ENCODE measurements at places on chromosomes 1 and 21. TPM values are rescaled to one million over a fixed set of nuclear protein-coding genes. Genes with fewer than 3 reads are reported as not detected.
A peak's percentile ranks its signal among the peaks of the same experiment; 100 is the strongest.

Gene SLC30A2
- total RNA-seq, result not detected

Gene CD53
- 392 TPM for total RNA-seq

Gene SPOCD1
- total RNA-seq, result not detected

Gene OR2L8
- total RNA-seq, result 0.29 TPM

Gene NT5C1A
- not detected for total RNA-seq

Gene S100A4
- total RNA-seq, result 665 TPM

Gene TMEM269
- total RNA-seq, result not detected

GRCh38 chr1:151790940-151791651 is 796 bp upstream of the TDRKH start:
- no peaks in the 10 kb centered on the region for H3K27me3 ChIP-seq
- H3K36me3 ChIP-seq, result peaks cover 3% of the 10 kb centered on the region
- peak overlapping the region; percentile 89 for H3K27ac ChIP-seq
- H3K4me3 ChIP-seq, result peak overlapping the region; percentile 94
- no peak for DNase-seq
- peaks cover 27% of the 10 kb centered on the region for H3K4me1 ChIP-seq

DNA sequence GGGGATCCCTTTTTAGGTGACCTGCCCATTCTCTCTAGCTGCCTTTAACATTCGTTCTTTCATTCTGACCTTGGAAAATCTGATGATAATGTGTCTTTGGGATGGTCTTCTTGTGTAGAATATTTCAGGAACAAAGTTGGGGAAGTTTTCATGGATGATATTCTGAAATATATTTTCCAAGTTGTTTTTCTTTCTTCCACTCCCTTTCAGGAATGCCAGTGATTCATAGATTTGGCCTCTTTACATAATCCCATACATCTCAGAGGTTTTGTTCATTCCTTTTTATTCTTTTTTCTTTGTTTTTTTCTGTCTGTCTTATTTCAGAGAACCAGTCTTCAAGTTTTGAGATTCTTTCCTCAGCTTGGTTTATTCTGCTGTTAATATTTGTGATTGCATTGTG is 13.9 kb upstream of the SCMH1 start:
- H3K4me3 ChIP-seq, result no peak overlapping the region
- H3K27ac ChIP-seq, result no peak overlapping the region
- no peak for DNase-seq
- H3K36me3 ChIP-seq, result peaks cover 3% of the 10 kb centered on the region
- no peaks in the 10 kb centered on the region for H3K4me1 ChIP-seq

DNA sequence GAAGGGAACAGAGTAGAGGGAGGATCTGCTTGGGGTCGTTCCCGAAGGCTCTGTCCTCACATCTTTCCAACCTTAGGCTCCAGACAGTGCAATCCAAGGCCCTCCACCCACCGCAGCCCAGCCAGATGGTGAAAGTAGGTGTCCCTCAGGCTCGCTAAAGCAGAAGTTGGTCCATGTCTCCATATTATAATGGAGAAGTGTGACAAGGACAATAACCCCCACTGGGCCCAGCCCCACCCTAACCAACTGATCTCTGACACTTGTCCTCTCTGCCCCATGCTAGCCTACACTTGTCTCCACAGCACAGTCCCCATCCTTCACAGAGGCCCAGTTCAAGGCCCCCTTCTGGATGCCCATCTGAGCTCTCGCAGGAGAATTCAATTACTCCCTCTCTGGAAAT is 48.7 kb downstream of the DMAP1 start:
- H3K36me3 ChIP-seq, result no peaks in the 10 kb centered on the region
- no peaks in the 10 kb centered on the region for H3K27me3 ChIP-seq
- no peak overlapping the region for H3K27ac ChIP-seq
- no peak overlapping the region for H3K4me3 ChIP-seq

DNA sequence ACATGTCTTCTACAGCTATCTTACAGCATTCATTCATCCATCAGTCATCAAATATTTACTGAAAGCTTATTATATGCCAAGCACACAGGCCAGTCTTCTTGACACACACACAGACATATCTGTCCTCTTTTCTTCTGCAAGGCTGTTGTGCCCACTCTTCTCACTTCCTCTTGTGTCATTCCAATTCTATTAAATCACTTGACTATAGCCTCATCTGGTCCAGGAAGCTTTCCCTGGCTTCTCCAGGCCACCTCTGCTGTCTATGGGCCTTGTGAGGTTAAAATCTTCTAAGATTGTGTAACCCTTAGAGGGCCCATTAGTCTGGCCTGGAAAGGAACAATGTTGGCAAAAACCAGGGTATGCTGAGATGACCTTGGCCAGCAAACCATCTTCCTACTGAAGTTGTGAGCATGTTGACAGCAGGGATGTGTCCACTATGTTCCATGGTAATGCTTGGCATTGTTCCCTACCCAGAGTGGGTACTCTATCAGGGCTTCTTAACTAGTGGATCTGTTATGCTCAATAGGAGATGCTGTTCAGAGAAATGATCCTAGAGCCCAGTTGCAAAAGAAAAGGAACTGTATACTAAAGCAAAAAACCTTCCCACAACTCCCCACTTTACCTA is 5.3 kb downstream of the TRAF3IP3 start:
- H3K27me3 ChIP-seq, result no peaks in the 10 kb centered on the region
- H3K36me3 ChIP-seq, result peaks cover 97% of the 10 kb centered on the region
- peaks cover 73% of the 10 kb centered on the region for H3K4me1 ChIP-seq

DNA sequence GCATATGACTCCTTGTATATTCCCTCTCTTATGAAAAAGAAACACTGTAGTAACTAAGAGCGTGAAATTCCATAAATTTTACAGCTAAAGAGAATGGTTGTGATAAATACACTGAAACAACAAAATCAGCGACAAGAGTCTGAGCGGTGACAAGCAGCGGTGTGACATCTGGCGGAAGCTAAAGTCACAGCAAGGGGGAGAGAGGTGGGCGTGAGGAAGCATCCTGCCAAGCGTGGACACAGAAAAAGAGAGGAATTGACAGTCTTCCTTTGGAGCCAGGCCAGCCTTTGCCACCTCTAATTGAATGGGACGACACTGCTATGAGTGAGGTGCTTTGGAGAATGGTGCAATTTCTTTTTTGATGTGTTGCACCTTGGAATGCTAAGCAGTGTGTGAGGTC is 25.9 kb downstream of the PSMB2 start:
- H3K27me3 ChIP-seq, result no peaks in the 10 kb centered on the region
- H3K27ac ChIP-seq, result no peak overlapping the region
- no peak overlapping the region for H3K4me3 ChIP-seq
- no peak for DNase-seq
- peaks cover 34% of the 10 kb centered on the region for H3K36me3 ChIP-seq

DNA sequence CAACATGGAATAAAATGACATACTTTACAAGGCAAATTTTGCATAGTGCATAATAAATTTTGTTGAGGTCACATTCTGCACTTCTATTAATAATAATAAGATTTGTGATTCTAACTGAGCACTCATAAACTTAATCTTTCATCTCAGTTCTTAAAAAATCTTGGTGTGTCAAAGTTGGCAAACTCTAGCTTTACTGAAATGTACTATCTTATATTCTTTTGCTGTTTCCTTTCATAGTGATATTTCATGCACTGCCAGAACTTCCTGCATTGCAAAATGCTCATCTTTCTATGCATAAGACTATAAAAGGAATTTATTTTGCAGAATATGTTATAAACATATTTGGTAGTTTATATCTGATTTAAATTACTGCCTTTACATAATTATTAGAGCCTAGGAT is 797.6 kb downstream of the ADGRL2 start:
- H3K27ac ChIP-seq, result no peak overlapping the region
- peaks cover 6% of the 10 kb centered on the region for H3K4me1 ChIP-seq
- H3K36me3 ChIP-seq, result no peaks in the 10 kb centered on the region
- no peak overlapping the region for H3K4me3 ChIP-seq

DNA sequence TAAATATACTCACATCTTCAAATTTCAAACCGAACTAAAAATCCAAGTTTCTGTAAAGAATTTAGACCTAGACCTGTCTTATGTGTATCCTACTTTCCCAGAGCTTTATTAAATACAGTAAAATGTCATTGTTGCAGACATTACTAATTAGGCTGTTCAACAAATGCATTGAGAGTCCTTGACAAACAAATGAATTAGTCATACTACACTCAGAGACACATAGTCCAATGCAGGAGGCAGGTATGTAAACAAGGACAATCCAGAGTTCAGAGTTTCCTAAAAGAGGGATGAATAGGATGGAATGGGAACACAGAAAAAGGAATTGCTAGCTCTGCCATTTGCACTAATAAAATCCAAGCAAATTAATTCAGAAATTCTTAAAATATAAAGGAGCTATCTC is 1.6 kb upstream of the EGLN1 start:
- DNase-seq, result no peak
- H3K36me3 ChIP-seq, result peaks cover 16% of the 10 kb centered on the region
- peaks cover 14% of the 10 kb centered on the region for H3K27me3 ChIP-seq
- H3K4me3 ChIP-seq, result peak overlapping the region; percentile 79
- H3K4me1 ChIP-seq, result peaks cover 22% of the 10 kb centered on the region

DNA sequence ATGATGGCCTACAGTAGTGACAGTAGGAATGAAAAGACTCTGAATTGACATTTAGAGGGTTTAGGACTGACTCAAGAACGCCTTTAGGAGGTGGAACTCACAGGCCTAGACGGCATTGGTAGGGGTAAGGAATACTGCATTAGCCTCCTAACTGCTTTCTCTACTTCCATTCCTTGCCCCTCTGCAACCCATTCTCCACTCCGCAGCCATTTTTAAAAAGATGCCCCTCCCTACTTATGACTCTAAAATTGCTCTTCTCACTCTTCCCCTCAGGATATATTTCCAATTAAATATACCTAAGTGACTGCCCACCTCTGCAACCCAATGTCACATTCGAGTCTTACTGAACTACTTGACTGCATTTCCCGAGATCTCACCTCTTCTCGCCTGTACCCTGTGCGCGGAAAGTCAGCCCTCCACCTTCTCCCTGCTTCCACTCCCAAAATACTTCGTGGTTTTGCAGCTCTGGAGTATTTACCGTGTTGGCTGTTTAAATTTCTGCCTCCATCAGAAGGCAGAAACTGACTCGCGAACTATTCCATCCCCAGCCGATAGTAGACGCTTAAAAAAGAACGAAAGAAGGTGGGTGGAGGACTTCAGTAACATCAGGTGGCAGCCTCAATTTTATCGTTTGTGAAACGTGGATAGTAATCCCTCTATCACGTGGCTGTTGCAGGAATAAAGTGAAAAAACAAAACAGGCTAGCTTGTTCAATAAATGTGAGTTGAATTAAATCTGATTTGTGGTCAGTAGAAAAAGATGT is 1.1 kb upstream of the YBX1 start:
- peaks cover 36% of the 10 kb centered on the region for H3K36me3 ChIP-seq
- H3K4me1 ChIP-seq, result peaks cover 40% of the 10 kb centered on the region
- DNase-seq, result peak; percentile 31
- peak overlapping the region; percentile 99 for H3K27ac ChIP-seq
- no peaks in the 10 kb centered on the region for H3K27me3 ChIP-seq

DNA sequence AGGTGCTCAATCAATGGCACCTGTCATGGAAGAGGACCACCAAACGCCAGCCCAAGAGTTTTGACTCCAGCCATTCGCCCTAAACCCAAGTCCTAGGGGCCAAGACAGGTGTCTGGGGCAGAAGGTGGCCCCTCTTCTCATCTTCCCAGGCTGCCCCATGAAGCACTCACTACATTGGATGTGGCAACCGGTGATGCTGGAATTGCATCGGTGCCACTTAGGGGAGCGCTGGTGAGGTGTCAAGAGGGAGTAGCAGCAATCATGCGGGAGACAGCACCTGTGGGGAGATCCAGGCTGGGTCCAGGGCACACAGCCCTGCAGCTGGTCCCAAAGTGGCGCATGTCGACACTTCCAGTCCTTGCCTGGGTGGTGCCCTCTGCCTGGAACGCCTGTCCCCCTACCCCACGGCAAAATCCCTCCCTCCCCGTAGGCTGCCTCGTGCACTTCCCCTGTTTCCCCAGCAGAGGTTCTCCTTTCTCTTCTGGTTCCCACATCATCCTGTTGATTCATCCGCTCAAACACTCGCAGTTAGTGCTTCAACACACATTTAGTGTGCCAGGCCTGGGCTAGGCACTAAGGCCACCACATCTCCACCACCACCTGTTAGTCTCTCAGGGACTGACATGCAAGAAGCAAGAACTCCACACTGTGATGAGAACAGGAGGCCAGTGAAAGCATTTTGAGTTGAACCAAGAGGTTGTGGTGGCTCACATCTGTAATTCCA is 18.5 kb downstream of the PLA2G2D start:
- H3K27ac ChIP-seq, result no peak overlapping the region
- no peaks in the 10 kb centered on the region for H3K4me1 ChIP-seq
- H3K27me3 ChIP-seq, result peaks cover 17% of the 10 kb centered on the region
- no peak overlapping the region for H3K4me3 ChIP-seq

DNA sequence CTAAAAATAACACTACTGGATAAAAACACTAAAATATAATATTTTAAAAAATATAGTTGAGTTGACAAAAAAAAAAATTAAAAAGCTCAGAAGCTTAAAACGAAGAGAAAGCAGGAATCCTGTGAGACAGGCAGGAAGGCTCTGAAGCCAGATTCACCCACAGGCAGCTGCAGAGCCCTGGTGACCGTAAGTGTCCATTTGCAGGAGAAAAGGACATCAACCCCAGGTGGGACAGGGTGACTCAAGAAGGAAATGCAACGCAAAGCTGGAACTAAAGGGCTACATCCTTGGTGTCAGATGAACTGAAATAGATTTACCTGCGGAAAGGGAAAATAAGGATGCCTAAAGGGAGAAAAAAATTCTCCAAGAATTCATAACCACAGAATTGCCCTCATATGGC is 46.8 kb downstream of the USP24 start:
- no peaks in the 10 kb centered on the region for H3K27me3 ChIP-seq
- peaks cover 57% of the 10 kb centered on the region for H3K36me3 ChIP-seq
- no peak overlapping the region for H3K27ac ChIP-seq
- H3K4me3 ChIP-seq, result no peak overlapping the region
- peaks cover 14% of the 10 kb centered on the region for H3K4me1 ChIP-seq

DNA sequence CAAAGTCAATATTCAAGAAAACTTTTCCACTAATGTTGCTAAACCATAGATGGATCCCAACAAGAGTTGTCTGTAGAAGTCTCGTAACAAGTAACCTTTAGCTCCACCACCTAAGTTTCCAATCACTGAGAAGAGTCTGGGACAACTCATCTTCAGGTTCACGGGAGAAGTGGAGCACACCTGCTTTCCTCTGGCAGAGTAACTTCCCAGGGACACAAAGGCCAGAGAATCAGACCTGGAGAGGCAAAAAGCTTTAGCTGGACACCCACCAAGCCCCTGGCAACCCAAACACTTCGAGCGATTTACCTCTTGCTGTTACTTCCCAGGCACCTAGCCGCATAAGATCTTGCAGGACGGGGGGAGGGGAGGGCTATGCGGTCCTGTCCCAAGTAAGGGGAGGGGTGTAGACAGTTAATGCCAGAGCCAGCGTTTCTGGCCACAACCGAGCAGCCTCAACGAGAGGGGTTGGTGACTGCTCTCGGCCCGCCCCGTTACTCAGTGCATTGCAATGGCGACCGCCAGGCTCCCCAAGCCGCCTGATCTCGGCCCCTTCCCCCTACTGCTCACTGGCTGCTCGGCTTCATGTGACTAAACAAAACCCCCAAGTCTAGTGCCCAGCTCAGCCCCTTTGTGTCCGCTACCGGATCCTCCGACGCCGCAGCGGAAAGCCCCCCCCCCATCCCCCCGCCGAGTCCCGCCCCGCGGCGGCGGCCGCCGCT is 709 bp downstream of the ZNF644 start:
- H3K27ac ChIP-seq, result peak overlapping the region; percentile 99
- H3K27me3 ChIP-seq, result no peaks in the 10 kb centered on the region
- peaks cover 31% of the 10 kb centered on the region for H3K36me3 ChIP-seq
- peak; percentile 77 for DNase-seq
- peak overlapping the region; percentile 94 for H3K4me3 ChIP-seq
